ENCODE measurements at places on chromosomes 11 and 22.

GRCh38 chr11:15624701-15625100 is 510.0 kb downstream of the INSC start:
- no peak for DNase-seq

- DNase-seq = no peak
Measured at GRCh38 chr11:45089251-45089650, 57.2 kb upstream of the PRDM11 start.

DNA sequence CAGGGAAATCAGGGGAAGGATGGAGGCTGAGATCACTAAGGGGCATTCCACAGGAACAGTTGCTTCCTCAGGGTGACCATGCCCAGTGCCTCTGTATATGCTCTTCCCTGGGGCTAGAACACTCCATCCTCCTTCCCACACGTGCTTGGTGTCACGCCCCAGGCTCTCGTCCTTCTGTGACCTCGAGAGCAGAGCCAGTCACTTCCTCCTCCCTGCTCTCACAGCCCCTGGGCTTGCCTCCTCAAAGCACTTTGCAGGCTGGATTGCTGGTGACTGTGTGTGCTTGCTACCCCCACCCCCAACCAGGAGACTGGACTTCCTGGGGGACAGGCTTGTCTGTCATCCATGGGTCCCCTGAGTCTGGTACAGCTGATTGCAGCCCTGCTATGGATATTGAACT is 56.5 kb upstream of the AMPD3 start:
- no peak for DNase-seq

- no peak for DNase-seq
Measured at GRCh38 chr11:85377901-85378300, 249.2 kb downstream of the DLG2 start.

- no peak for DNase-seq
Measured at GRCh38 chr11:116648247-116649174, 124.3 kb downstream of the BUD13 start.

GRCh38 chr11:116693593-116694348 is 79.0 kb downstream of the BUD13 start:
- DNase-seq = no peak

GRCh38 chr11:75014129-75014528 is 25.4 kb downstream of the NEU3 start:
- no peak for DNase-seq

- DNase-seq = no peak
Measured at GRCh38 chr22:49481659-49482399, 345.8 kb downstream of the BRD1 start.

- DNase-seq = no peak
Measured at GRCh38 chr11:58057481-58057880, 26.7 kb downstream of the OR6Q1 start.

GRCh38 chr11:76327202-76327601 is 53.7 kb downstream of the THAP12 start:
- DNase-seq = no peak

DNA sequence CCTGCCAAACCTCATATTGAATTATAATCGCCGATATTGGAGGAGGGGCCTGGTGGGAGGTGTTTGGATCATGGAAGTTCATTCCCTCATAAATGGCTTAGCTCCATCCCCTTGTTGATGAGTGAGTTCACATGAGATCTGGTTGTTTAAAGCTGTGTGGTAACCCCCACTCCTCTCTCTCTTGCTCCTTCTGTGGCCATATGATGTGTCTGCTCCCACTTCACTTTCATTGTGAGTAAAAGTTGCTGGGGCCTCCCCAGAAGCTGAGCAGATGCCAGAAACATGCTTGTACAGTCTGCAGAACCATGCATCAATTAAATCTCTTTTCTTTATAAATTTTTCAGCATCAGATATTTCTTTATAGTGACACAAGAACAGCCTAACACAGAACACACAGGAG is 929.0 kb upstream of the FAT3 start:
- DNase-seq = no peak

GRCh38 chr11:126304457-126305075 is 706 bp downstream of the DCPS start:
- no peak for DNase-seq

DNA sequence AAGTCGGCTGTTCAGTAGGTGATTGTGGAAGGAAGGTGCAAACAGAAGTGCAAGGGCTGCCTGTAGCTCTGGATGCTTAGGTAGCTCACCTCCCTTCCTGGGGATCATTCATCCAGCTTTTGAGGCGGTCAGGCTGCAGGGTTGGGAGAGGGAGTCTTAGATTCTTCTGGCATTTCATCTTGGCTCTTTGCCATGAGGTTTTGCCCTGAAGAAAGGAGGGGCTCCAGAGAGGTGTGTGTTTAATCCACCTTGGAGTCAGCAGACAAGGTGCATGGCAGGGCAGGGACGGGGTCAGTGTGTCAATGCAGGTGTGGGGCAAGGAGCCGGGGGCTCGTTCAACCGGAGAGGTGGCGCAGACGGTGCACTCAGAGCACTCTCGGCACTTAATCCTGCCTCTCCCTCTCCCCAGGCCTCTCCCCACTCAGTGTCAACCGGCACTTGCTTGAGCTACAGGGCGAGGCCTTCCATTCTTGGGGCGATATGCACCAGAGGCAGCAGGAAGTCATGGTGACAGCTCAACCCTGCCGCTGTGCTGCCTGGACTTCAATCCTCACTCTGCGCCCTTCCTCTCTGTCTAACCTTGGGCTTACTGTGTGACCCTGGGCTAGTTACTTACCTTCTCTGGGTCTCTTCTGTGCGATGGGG is 7.2 kb downstream of the ADAMTS15 start:
- DNase-seq = no peak

DNA sequence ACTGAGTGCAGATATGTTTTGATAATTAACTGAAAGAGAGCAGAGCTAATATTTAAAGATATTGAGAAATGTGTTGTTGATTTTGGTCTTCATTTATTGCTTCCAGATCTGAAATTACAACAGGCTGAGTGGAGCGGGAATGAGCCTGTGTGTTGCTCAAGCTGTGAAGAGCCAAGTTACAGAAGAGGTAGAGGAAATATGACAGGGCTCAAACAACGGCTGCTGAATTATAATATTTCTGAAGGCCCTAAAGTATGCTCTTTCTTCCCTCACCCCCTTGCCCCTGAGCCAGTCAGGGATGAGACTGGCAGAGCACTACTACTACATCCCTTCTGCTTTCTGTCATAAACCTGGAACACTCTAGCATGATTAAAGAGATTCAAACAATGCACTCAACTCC is 115.6 kb downstream of the FANCF start:
- DNase-seq = no peak

- no peak for DNase-seq
Measured at GRCh38 chr22:43277987-43278601, 65.1 kb downstream of the SCUBE1 start.

DNA sequence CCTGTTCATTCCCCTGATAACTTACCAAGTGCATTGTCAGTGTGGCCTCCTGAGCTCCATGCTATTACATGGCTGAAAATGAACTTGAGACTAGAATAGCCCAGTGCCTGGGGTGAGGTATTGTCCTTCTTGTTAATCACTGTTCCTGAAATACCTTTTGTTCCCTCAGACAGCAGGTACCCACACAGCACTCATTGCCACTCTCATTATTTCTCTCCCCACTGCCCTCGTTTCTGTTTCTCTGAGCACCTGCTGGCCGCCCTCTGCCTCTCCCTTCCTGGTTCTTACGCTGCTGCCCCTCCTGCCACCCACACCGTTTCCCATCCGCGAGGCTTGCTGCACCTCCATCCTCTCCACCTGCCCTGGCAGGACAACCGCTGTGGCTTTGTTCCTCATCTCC is 36.9 kb upstream of the RAB1B start:
- no peak for DNase-seq

DNA sequence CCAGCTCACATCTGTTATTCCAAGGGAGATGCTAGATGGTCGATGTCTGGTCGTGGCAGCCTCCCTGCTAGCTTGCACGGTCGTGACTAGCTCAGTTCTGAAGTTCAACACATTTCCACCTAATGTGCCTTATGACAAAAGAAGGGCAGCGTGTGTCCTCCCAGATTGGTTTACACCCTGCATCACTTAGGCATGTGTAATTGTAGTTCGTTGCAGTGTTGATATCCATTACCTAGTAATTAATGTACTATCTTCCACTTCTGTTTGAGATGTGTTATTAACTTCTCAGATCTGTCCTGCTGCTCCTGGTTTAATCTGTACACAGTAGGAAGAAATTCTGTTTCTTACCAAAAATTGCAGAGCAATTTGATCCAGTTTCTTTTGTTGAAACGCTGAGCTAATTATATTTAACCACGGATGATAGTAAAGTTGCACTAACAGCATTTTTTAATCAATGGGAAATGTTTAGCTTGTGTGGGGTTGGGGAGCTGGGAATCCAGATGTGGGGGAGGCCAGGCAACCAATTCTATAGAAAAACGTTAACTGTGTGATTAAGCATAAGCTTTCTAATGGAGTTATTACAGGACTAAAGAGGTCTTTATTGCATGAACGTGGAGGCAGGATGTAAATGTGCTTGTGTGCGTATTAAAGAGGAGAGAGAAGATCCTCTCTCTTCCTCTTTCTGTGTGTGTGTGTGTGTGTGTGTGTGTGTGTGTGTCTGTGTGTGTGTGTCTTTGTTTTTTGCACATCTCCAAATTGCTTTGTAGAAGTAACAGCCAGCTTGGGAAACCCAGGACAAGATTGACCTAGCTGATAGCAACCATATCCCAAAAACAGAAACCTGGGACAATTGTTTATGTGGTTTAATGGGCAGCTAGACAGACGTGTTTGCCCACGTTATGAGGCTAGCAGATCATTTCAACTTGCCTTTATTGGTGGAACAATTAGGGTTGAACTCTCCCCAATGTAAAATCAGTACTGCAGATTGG is 145.7 kb upstream of the TTC12 start:
- DNase-seq = no peak

DNA sequence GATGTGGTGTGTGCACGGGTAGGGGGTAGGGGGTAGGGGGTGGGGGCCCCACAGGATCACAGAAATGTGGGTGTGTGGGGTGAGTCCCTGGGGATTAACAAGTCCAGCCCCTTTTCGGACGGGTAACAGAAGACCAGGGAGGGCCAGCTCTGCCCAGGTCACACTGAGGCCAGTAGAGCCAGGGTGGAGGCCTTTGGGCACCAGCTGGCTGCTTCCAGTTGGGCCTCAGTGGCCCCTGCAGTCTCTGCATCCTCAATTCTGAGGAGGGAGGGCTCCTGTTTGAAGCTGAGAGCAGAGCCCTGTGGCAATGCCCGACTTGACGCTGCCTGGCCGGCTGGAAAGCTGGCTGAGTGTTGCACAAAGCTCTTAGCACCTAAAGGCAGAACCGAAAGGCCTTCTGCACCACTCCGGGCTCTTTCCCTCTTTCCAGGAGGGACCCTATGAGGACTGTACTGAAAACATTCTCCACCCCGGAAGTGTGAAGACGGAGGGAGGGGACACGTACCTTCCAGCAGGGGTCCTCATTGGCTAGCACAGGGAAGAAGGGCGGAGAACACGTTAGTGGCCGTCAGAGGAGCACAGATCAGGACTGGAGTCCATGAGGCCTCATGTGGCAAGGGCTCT is 120.4 kb downstream of the PHF21B start:
- DNase-seq = no peak

GRCh38 chr11:134752526-134752925 is 340.5 kb upstream of the B3GAT1 start:
- DNase-seq = no peak

GRCh38 chr22:46895753-46896152 is 133.3 kb downstream of the TBC1D22A start:
- no peak for DNase-seq

Measured in pulmonary artery endothelial cell (primary cell).